ENCODE measurements at places on chromosomes 3 and 15. TPM values are rescaled to one million over a fixed set of nuclear protein-coding genes. Genes with fewer than 3 reads are reported as not detected.
A peak's percentile ranks its signal among the peaks of the same experiment; 100 is the strongest.

GRCh38 chr3:69364354-69364753, 21.5 kb downstream of the FRMD4B start:
- no peak overlapping the region for H3K4me3 ChIP-seq
- H3K27me3 ChIP-seq, result no peaks in the 10 kb centered on the region
- no peak for DNase-seq
- no peaks in the 10 kb centered on the region for H3K4me1 ChIP-seq

DNA sequence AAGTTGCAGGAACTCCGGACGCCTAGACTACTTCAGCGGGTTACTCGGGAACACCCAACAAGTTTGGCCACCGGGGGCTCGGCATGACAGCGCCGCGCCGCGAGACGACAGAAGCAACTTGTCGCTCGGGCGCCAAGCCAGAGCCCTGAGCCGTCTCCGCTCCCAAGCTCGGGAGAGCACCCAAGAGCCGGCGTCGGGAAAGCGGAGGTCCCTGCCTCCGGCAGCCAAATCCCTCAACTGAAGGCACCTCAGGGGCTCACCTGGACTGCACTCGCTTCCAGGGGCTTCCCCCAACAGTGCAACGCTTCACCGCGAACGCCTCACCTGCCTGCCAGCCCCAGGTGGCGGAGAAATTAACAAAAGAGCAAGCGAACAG, 640 bp downstream of the MB21D2 start:
- no peaks in the 10 kb centered on the region for H3K27me3 ChIP-seq
- H3K36me3 ChIP-seq, result no peaks in the 10 kb centered on the region
- H3K4me1 ChIP-seq, result peaks cover 4% of the 10 kb centered on the region
- peak overlapping the region; percentile 78 for H3K4me3 ChIP-seq
- peak; percentile 84 for DNase-seq

- H3K4me3 ChIP-seq, result no peak overlapping the region
- no peak overlapping the region for H3K27ac ChIP-seq
- DNase-seq, result no peak
Measured at GRCh38 chr3:110589341-110589740, 482.3 kb upstream of the NECTIN3 start.

- no peak overlapping the region for H3K27ac ChIP-seq
- no peak overlapping the region for H3K4me3 ChIP-seq
- no peaks in the 10 kb centered on the region for H3K36me3 ChIP-seq
Measured at GRCh38 chr15:62888623-62889022, 153.9 kb upstream of the TPM1 start.

Gene FAM81A
- 1.1 TPM for polyA plus RNA-seq

- no peaks in the 10 kb centered on the region for H3K4me1 ChIP-seq
- no peak overlapping the region for H3K27ac ChIP-seq
- no peaks in the 10 kb centered on the region for H3K27me3 ChIP-seq
- peaks cover 90% of the 10 kb centered on the region for H3K36me3 ChIP-seq
- DNase-seq, result no peak
Measured at GRCh38 chr15:70051948-70052633, 45.6 kb downstream of the TLE3 start.

Gene RTP1
- not detected for polyA plus RNA-seq

GRCh38 chr3:158355623-158356588, 215.1 kb upstream of the MLF1 start:
- no peaks in the 10 kb centered on the region for H3K27me3 ChIP-seq
- no peak for DNase-seq
- H3K27ac ChIP-seq, result no peak overlapping the region
- no peaks in the 10 kb centered on the region for H3K4me1 ChIP-seq
- H3K36me3 ChIP-seq, result peaks cover 9% of the 10 kb centered on the region

- H3K4me1 ChIP-seq, result no peaks in the 10 kb centered on the region
- H3K27ac ChIP-seq, result no peak overlapping the region
- no peaks in the 10 kb centered on the region for H3K27me3 ChIP-seq
- DNase-seq, result no peak
- H3K36me3 ChIP-seq, result no peaks in the 10 kb centered on the region
Measured at GRCh38 chr3:182440101-182440500, 353.2 kb upstream of the ATP11B start.

Gene NR2E3
- 0.89 TPM for polyA plus RNA-seq

GRCh38 chr3:186380622-186381380, 18.8 kb upstream of the DGKG start:
- no peaks in the 10 kb centered on the region for H3K27me3 ChIP-seq
- H3K4me3 ChIP-seq, result no peak overlapping the region
- no peaks in the 10 kb centered on the region for H3K36me3 ChIP-seq
- DNase-seq, result no peak
- no peaks in the 10 kb centered on the region for H3K4me1 ChIP-seq

DNA sequence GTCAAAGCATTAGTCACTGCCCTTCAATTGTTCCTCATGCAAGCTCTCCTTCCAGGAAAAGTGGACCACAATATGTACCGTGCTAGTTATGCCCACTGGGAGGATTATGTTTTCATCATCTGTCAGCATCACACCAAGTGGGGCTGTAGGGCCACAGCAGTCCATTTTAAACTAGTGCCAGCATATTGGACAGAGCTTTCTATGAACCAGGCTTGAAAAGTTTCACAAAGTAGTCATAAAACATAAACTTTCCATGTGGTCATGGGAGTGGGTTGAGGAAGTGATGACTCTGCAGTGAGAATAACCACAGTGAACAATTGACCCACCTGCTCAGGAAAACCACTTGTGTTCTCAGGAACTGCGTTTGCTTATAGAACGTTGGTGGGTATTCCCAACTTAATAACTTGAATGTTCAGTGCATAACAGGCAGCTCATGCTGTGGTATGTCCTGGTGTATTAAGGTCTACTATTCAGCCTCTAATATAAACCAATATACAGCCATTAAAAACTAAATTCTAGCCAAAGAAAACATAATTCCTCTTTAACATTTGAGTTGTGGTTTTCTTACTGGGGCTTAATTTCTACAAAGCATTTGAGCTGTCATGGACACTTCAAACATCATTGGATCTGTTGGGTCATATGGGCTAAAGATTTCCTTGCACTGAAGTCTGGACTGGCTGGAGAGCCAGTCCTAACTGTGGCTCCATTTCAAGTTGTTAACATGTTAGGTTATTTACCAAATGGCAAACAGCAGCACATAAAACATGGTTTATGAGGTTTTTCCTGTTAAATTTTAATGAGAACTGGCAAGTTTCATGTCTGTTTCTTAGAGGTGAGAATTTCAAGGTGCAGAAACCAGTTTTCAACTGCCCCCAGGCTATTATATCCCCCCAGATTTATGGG, 274.1 kb downstream of the OTOL1 start:
- H3K27me3 ChIP-seq, result no peaks in the 10 kb centered on the region
- DNase-seq, result no peak
- no peaks in the 10 kb centered on the region for H3K4me1 ChIP-seq
- no peak overlapping the region for H3K27ac ChIP-seq

DNA sequence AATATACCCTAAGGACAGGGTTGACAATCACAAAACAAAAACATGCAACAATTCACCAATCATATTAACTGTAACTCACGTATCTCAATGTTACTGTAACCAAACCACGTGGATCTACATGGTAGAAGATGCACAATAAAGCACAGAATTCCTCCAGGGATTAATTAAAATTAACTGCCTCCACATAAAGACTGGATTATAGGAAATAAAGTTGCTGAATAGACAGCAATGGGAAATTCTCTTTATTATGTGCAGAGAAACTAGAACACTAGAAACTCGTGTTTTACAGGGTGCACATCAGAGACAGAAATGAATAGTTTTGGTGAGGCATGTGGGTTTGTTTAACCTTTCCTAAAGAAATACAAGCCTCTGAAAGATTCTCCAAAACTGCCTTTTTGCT, 696.3 kb downstream of the EPHA3 start:
- H3K27me3 ChIP-seq, result no peaks in the 10 kb centered on the region
- no peaks in the 10 kb centered on the region for H3K36me3 ChIP-seq
- no peak overlapping the region for H3K4me3 ChIP-seq
- H3K4me1 ChIP-seq, result no peaks in the 10 kb centered on the region
- no peak overlapping the region for H3K27ac ChIP-seq

GRCh38 chr3:150076443-150076842, 105.7 kb upstream of the PFN2 start:
- DNase-seq, result no peak
- no peaks in the 10 kb centered on the region for H3K27me3 ChIP-seq
- no peak overlapping the region for H3K27ac ChIP-seq
- no peak overlapping the region for H3K4me3 ChIP-seq
- H3K4me1 ChIP-seq, result no peaks in the 10 kb centered on the region

Gene SH2D7
- 2.4 TPM for polyA plus RNA-seq

Gene WWTR1
- polyA plus RNA-seq, result 27.3 TPM

GRCh38 chr3:192281207-192281880, 446.0 kb downstream of the FGF12 start:
- H3K4me1 ChIP-seq, result no peaks in the 10 kb centered on the region
- no peaks in the 10 kb centered on the region for H3K36me3 ChIP-seq
- no peaks in the 10 kb centered on the region for H3K27me3 ChIP-seq
- no peak overlapping the region for H3K27ac ChIP-seq
- H3K4me3 ChIP-seq, result no peak overlapping the region

DNA sequence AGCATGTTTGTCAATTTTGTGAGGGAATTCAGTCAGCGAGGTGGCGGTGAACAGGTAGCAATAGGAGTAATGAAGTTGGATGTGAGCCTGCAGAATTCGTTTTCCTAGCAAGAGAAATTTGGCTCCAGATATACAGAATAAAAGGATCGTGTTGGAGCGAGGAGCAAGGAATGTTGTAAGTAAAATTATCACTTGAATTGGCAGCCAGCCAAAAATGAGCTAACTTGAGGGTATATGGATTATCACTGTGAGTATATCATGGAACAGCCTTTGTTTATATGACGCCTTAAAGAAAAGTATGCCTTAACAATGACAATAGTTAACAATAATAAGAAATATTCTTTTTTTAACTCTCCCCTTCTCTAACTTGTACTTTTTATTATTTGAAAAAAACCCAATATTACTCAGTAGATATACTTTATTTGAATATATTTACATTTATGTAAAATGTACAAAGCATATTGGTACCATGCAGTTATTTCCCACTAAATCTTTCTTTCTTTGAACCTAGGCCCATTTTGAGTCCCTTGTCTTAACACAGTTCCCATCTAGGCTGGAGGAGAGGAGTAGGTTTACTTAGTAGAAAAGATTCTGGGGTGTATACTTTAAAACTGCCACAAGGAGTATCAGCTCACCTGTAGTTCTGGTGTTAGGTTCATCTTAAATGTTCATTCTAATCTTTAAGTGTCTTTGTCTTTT, 29.3 kb downstream of the EPHA6 start:
- H3K4me3 ChIP-seq, result no peak overlapping the region
- no peaks in the 10 kb centered on the region for H3K4me1 ChIP-seq
- H3K27ac ChIP-seq, result no peak overlapping the region
- no peaks in the 10 kb centered on the region for H3K36me3 ChIP-seq
- H3K27me3 ChIP-seq, result no peaks in the 10 kb centered on the region
- peak; percentile 4 for DNase-seq

DNA sequence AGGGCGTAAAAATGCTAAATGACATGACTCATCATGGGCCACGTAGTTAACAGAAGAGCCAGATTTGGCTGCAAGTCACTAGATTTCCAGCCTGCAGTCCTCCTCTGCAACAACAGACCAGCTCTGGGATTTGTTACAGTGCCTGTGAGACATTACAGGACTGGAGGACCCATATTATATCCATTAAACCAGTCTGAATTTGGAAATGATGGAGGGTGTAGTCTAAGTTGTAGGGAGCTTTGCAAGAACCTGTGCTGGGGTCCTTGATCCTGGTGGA, 10.8 kb downstream of the ZNF774 start:
- H3K4me3 ChIP-seq, result no peak overlapping the region
- H3K4me1 ChIP-seq, result peaks cover 6% of the 10 kb centered on the region

Gene ANKUB1
- polyA plus RNA-seq, result not detected

GRCh38 chr15:89898614-89899294, 5.0 kb upstream of the AP3S2 start:
- H3K27me3 ChIP-seq, result no peaks in the 10 kb centered on the region
- H3K4me1 ChIP-seq, result no peaks in the 10 kb centered on the region
- peak; percentile 70 for DNase-seq
- H3K36me3 ChIP-seq, result peaks cover 6% of the 10 kb centered on the region
- no peak overlapping the region for H3K27ac ChIP-seq

DNA sequence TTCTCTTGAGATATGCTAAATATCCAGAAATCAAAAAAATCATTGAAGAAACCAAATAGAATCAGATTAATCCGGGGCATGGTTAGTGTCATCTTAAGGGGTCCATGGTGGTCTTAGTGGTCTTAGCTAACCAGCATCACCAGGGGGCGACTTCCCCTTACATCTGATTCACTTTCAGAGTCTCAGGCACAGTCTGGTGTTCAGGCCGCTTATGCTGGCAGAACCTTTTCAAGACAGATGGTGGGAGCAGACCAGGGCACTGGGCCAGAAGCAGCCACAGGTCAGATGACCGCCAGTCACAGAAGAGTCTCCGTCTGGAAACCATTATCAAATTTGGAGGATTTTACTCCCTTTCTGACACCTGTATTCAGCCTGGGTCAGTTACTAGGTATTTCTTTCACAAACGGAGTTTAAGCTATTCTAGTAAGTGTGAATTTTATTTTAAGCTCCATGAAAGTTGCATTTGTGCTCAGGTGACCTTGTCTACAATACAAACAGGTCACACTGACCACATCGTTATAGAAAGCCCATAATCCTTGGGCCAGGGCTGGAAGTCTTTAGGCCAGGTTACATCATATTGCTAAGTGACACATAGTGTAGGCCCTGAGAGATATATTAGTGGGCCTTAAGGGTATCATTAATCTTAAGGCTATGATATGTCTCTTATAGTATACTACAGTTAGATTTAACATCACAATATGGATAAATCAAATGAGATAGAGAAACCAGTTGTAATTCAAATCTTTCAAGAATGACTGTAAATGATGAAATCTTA, 365.5 kb downstream of the GBE1 start:
- H3K36me3 ChIP-seq, result no peaks in the 10 kb centered on the region
- no peaks in the 10 kb centered on the region for H3K27me3 ChIP-seq
- no peaks in the 10 kb centered on the region for H3K4me1 ChIP-seq
- no peak overlapping the region for H3K4me3 ChIP-seq

Gene CYP11A1
- polyA plus RNA-seq, result 0.92 TPM

Gene LMAN1L
- not detected for polyA plus RNA-seq

DNA sequence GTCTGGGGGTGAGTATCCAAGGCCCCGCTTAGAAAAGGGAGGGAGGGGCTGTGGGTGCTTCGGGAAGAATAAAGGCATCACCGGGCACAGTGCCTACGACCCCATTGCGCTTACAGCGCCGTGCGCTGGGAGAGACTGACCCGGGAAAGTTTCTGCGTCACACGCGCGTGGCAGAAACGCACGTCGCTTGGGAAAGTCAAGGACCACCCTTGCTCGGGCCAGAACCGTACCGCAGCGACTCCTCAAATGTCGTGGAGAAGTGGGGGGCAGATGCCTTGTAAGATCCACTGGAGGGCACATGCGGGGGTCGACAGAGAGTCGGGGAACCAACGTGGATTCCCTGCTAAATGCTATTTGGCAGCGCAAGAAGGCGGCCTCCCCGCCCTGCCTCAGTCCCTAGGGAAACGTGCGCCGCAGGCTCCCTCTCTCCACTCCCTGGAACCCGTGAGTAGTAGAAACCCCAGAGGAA, 2.4 kb downstream of the ADAMTS9 start:
- H3K27me3 ChIP-seq, result no peaks in the 10 kb centered on the region
- H3K4me1 ChIP-seq, result peaks cover 11% of the 10 kb centered on the region
- peak overlapping the region; percentile 64 for H3K4me3 ChIP-seq
- H3K27ac ChIP-seq, result peak overlapping the region; percentile 89
- peak; percentile 7 for DNase-seq
- H3K36me3 ChIP-seq, result no peaks in the 10 kb centered on the region

Gene PIF1
- polyA plus RNA-seq, result 5.5 TPM

- H3K36me3 ChIP-seq, result no peaks in the 10 kb centered on the region
- no peak overlapping the region for H3K27ac ChIP-seq
- no peak overlapping the region for H3K4me3 ChIP-seq
- DNase-seq, result no peak
- no peaks in the 10 kb centered on the region for H3K27me3 ChIP-seq
Measured at GRCh38 chr3:86547692-86548091, 443.3 kb downstream of the VGLL3 start.

- peak; percentile 29 for DNase-seq
- no peaks in the 10 kb centered on the region for H3K27me3 ChIP-seq
- H3K36me3 ChIP-seq, result no peaks in the 10 kb centered on the region
- no peak overlapping the region for H3K4me3 ChIP-seq
Measured at GRCh38 chr3:114362815-114363214, 69.0 kb downstream of the TIGIT start.

Gene MUC20
- polyA plus RNA-seq, result 25.7 TPM
